GM23338 (cell line): ENCODE measurements at places on chromosomes 11 and 22. TPM values are rescaled to one million over a fixed set of nuclear protein-coding genes. Genes with fewer than 3 reads are reported as not detected.

DNA sequence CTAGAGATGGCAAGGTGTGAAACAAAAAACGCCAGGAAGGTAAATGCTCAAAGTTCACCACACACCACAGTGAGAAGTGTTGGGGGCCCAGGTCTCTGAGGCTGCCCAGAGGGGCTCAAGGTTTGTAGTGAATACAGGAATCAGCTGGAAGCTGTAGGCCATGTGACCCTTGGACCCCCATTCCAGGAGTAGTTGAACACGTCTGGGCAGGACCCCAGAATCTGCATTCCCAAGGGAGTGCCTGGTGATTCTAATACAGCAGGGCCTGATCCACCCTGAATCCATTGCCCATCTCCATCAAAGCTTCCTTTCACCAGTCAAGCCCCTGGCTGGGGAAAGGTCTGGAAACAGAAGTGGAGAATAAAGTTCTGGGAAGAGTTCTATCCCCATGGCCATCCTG, 70.8 kb upstream of the B3GAT1 start:
- no peak overlapping the region for H3K27ac ChIP-seq
- no peak for DNase-seq
- H3K4me1 ChIP-seq: peaks cover 7% of the 10 kb centered on the region
- H3K27me3 ChIP-seq: no peaks in the 10 kb centered on the region
- H3K4me3 ChIP-seq: no peak overlapping the region

DNA sequence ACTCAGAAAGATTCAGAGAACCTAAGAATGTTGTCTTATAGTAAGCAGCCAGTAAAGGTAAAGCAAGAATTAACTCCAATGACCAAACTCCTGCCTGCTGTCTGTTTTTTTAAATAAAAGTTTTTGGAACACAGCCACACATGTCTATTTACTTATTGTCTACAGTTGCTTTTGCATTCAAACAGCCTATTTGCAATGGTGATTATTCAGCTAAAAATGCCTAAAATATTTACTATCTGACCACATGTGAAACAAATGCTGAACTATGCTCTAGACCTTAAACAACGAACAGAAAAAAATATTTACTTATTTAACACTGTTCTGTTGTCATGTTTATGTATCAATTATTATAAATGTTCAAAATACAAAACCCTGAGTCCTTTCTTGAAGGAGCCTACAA, 1246.6 kb downstream of the FAM181B start:
- H3K27me3 ChIP-seq: no peaks in the 10 kb centered on the region
- DNase-seq: no peak
- H3K27ac ChIP-seq: no peak overlapping the region
- H3K36me3 ChIP-seq: no peaks in the 10 kb centered on the region
- H3K4me3 ChIP-seq: no peak overlapping the region

GPHA2 gene
- total RNA-seq: 0.83 TPM in 1 of 2 replicates, not detected in the other

F2 gene
- total RNA-seq: 0.21 TPM in 1 of 2 replicates, not detected in the other
